ENCODE measurements at places on chromosomes 5 and 9. TPM values are rescaled to one million over a fixed set of nuclear protein-coding genes. Genes with fewer than 3 reads are reported as not detected.
A peak's percentile ranks its signal among the peaks of the same experiment; 100 is the strongest.

DNA sequence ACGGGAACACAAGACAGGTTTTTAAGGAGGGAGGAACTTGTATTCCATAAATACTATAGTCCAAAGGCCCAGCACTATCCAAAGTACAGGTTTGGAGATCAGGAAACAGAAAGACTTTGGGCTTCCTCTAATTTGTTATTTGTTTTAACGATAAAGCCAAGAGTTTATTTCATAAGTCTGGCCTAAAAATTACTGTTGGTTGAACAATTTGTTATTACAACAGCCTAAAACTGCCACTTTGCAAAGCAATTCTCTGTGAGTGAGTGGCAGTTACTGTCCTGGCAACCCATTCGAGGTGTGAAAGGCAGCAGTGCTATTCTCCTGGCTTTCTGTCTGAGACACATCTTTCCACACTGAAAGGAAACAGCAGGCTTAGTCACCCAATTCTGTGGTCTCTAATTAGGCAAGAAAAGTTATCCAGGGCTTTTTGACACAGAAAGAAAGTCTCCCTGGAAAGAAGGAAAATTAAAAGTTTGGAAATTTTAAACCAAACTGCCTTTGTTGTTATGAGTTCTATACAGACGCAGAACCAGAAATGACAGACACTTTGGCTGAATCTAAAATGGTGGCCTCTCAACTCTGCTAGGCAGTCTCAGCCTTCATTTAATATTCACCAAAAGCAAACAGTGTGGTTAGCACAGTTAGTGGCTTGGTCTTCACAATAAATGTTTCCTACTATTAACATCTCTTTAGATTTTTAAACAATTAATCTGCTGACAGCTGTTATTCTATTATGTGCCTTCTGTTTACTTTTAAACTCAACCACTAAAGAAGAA lies 33.9 kb downstream of the PSMB7 start:
- DNase-seq: no peak

DNA sequence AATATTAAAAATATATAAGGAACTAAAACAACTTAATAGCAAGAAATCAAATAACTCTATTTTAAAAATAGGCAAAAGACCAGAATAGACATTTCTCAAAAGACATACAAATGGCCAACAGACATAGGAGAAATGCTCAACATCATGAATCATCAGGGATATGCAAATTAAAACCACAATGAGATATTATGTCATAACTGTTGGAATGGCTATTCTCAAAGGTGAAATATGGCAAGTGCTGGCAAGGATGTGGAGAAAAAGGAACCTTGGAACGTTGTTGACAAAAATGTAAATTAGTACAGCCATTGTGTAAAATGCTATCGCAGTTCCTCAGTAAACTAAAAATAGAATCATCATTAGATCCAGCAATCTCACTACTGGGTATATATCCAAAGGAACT lies 468.5 kb downstream of the NFIB start:
- no peak for DNase-seq

- peak; percentile 54 for DNase-seq
These were observed 29.6 kb upstream of the UBAC1 start for GRCh38 chr9:135990468-135991429.

The LURAP1L gene
- 1.7 TPM for total RNA-seq

GRCh38 chr9:80842389-80842788 lies 847.0 kb downstream of the TLE1 start:
- DNase-seq: no peak

The CSF1R gene
- total RNA-seq: 16.4 TPM

The SPATA9 gene
- total RNA-seq: 0.46 TPM

The FAM169A gene
- 11.0 TPM for total RNA-seq

DNA sequence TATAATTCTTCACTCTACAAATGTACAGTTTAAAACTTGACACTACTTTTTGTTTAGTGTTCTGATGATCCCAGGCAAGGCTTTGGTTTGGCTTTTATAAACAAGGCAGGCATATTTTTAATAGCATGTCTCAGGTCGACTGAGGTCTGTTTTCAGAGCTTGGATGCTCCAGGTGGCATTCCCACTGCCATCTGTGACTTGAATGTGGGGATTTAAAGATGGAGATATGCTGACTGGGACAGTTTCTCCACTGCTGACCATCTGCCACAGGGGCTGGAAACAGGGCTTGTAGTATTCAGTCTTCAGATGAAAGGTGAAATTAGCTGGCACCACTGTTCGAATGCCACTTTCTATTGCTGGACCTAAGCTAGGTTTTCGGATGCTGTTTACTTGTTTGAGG lies 1266.2 kb upstream of the CDH18 start:
- DNase-seq: no peak

GRCh38 chr9:124342776-124343485 lies 72.3 kb downstream of the PSMB7 start:
- DNase-seq: peak; percentile 77

- DNase-seq: no peak
These were observed 218.3 kb downstream of the ADAMTSL1 start for GRCh38 chr9:18692268-18692667.

DNA sequence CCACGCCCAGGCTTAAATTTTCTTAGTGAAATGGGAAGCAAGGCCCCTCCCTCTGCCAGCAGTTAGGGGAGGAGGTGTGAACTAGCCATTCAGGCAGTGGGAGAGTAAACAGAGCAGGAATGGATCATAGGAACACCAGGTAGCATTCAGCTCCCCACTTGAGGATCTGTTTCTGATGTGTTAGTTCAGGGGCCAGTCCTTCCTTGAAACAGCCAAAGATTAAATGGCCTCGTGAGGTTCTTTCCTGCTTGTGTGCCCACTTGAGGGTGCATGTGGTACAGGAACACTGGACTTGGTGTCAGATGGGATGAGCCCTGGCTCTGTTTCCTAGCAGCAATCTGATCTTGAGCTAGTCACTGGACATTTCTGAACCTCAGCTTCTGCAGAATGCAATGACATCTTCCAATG lies 21.2 kb downstream of the FAXDC2 start:
- DNase-seq: no peak

The MAST4 gene
- 55.3 TPM for total RNA-seq

- DNase-seq: peak; percentile 65
These were observed 230.3 kb downstream of the AUH start for GRCh38 chr9:91131433-91131839.

All from ovary (tissue), 10 donors.